ENCODE measurements at places on chromosomes 3 and 15.

DNA sequence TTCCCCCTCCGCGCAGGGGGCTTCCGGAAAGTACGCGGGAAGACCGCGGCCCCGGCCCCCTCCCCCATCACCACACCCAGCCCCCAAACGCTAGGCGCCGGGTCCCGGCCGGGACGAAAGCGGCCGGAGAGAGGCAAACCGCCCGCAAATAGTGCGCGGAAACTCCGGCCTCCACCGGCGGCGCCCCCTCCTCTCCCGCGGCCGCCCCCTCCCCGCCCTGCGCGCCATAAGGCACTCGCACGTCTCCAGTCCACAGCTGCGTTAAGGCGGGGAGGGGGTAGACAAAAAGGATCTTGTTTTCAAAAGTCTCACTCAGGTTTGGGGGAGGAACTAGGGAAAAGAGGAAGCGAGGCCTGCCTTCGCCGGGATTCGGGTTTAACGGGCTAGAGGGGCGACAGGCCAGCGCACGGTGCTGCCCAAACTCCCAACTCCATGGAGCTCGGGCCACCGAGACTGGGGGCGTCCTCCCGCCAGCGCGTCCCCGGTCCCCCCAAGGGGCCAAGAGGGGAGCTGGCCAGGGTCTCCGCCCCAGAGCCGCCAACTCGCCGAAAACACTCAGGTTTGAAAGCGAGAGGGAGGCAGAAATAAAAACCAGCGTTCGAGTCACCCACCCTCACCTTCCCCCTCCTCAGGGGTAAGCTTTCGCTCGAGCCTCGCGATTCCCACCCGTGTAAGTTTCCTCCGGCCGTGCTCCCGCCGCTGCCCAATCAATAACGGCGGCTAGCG is 1.8 kb downstream of the ANP32A start:
- peak; percentile 54 for DNase-seq

DNA sequence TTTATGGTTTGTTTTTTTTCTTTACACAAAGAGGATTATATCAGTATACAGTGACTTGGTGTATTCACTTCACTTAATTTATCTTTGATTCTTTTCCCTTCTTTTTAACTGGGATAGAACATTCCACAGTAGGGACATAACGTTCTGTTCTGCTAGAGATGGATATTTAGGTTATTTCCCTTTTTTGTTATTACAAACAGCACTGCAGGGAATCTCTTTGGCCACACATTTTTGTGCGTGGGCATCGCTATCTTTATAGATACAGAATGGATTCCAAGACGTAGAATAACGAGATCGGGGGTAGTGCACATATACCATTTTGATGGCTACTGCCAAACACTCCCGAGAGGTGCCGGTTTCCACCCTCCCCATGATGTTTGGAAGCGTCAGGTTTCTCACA is 44.8 kb downstream of the PXYLP1 start:
- no peak for DNase-seq

- no peak for DNase-seq
Observed at GRCh38 chr3:126680667-126681055, 23.4 kb upstream of the CHCHD6 start.

DNA sequence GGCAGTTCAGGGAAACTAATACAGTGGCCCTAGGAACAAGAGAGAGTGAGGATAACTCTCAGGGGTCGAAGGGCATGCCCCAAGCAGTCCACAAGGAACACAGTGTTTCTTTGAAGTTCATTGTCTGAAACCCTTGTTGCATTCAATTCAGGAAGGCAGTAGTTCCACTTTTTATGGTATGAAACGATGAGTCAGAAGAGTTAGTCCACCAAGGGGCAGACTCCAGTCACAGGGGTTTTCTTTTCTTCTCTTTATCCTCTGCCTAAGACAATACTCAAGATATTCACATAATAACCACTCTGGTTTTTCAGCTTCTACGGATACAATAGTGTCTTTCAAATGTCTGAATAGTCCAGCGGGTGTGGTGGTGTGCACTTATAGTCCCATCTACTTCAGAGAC is 23.7 kb upstream of the TICRR start:
- DNase-seq, result no peak

DNA sequence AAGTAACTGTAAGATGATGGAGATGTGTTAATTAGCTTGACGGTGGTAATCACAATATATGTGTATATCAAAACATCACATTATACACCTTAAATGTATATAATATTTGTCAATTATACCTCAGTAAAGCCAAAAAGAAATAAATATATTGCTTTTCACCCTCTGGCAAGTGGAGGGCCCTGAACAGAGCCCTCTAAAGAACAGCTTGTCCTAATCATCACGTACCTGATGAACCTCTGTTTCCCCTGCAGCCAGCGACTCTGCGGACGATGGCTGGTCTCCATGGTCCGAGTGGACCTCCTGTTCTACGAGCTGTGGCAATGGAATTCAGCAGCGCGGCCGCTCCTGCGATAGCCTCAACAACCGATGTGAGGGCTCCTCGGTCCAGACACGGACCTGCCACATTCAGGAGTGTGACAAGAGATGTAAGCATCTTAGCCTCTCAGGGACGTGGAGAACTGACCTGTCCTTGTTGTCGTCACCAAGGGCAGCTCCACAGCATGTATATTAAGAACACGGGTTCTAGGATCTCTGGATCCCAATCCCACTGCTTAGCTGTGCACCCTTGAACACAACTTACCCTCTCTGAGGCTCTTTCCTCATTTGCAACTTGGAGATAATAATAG is 6.3 kb downstream of the THBS1 start:
- DNase-seq, result no peak

DNA sequence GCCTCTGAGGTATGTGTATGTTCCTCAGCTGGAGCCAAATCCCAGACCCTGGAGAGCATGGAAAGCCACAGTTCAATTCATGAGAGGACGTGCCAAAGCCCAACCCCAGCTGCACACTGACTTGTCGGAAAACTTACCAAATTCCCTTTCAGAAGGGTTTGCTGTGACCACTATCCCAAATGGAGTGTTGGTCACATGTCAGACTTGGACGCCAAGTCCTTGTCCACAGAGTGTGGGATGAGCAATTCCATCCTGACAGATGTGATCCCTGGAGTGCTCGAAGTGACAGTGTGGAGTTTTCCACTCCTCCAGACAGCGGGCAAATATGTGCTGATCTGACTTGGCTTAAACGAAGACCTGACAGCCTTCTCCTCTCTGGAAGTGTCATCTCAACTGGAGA is 71.2 kb downstream of the RORA start:
- DNase-seq, result no peak

- no peak for DNase-seq
Observed at GRCh38 chr15:100928632-100929280, 9.6 kb downstream of the LRRK1 start.

GRCh38 chr3:152302521-152303021 is 33.8 kb downstream of the MBNL1 start:
- DNase-seq, result no peak

GRCh38 chr3:110459021-110459420 is 612.6 kb upstream of the NECTIN3 start:
- DNase-seq, result no peak

- no peak for DNase-seq
Observed at GRCh38 chr15:101332061-101332467, 37.0 kb upstream of the SNRPA1 start.

DNA sequence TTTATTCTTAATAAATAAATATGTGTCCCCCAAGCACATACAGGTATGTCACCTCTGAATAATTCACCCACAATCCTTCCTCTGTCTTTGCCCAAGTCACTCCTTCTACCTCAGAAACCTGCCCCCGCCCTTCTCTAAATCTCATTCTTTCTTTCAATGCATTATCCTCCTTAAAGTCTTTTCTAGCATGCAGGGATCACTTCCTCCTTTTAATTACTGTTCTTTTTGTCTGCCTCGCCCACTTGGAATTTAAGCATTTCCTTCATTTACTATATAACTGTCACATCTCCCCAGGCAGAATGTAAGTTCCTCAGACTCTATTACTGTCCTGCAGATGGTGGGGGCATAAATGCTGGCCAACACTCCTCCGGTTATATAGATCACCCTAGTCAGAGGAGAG is 7.8 kb downstream of the CCDC80 start:
- no peak for DNase-seq

- DNase-seq, result peak; percentile 68
Observed at GRCh38 chr3:36868614-36869436, 76.0 kb downstream of the TRANK1 start.
